HS-27A (cell line): ENCODE measurements at places on chromosomes 6 and 20.

- no peak for DNase-seq
Measured at GRCh38 chr6:11403035-11403601, 134.4 kb upstream of the TMEM170B start.

DNA sequence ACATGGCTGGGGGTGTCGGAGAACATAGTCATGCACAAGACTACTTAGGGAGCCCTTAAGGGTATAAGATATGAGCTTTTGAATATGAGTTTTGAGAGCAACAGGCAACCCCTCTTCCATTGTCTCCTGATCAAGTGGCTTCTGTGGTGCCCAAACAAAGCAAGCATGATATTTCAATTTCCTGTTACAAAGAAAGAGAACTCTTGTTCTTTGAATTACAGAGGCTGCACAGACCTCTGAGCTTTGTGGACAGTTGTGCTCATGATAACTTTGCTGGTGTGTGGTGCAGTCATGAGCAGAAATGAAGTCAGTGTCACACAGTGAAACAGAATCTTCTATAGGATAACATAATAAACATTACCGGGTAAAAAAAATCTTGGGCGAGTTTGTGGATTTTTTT, 66.8 kb upstream of the THEMIS start:
- no peak for DNase-seq

GRCh38 chr6:70996106-70996505, 39.2 kb upstream of the B3GAT2 start:
- DNase-seq = no peak

DNA sequence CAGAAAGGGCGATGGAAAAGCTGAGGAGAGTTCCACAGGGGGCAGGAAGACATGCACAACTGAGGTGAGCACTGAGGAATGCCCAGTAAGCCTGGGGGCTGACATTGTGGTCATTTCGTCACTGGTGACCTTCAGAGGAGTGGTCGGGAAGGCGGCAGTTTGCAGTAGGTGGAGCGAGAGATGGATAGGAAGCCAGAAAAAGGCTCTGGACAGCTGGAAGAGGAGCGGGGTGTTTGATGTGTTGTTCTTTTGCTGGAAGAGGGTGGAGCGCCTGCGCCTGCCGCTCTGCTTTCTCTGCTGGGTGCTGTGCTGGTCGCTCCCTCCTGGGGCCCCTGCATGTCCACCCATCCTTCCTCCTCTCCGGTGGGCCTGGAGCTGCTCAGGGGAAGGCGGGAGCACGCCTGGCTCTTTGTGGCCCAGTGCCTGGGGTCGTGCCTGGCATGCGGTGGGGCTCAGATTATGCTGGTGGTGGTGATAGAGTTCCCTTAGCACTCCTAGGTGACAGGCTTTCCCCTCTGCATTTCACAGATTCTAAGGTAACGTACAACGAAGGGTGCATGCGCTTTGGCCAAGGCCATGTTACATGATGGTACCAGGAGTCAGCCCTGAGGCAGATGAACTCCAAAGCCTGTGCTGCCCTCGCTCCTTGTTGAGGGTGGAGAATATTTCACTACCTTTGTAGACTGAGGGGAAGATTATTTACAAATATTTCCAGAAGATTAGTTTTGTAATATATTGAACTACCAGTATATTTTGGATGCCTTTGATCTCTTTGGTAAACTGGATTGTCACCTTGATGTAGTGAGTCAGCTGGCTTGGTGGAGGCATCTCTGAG, 20.9 kb downstream of the ARID1B start:
- DNase-seq = no peak

GRCh38 chr6:94735270-94735669, 842.1 kb upstream of the MANEA start:
- DNase-seq = no peak

- no peak for DNase-seq
Measured at GRCh38 chr6:125728739-125729138, 20.7 kb upstream of the HEY2 start.

DNA sequence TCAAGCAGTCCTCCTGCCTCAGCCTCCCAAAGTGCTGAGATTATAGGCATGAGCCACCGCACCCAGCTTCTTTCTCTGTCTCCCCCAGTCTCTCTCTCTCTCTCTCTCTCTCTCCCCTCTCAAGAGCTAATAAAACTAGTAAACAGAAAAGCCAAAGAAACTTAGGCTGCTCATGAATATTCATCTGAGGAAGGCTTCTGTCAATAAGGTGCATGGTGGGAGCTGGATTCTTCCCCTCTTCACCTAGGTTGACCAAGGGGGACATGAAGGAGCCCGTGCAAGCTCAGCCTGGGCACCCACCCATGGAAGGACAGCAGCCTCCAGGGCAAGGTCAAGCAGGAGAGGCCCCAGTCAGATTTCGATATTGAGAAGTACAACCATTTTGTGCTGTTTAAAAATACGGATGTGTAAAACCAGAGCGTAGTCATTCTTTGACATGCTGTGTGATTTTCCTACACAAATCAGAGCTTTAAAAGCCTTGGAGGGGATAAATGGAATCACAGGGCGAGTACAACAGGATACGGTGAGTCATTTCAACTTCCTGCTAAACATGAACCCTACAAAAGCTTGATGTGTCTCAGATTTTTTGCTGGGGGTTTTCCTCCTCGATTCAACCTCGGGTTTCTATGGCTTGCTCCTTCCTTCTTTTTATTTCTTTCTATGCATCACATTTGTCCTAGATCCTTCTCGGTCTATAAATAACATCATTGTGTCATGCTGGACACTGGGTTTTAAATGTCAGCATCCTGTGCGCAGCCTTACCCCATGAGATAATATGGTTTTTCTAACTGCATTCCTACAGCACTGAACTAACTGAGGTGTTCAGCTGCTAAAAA, 368.9 kb upstream of the JARID2 start:
- DNase-seq = peak; percentile 40
